ENCODE measurements at places on chromosomes 16 and 17. TPM values are rescaled to one million over a fixed set of nuclear protein-coding genes. Genes with fewer than 3 reads are reported as not detected.
A peak's percentile ranks its signal among the peaks of the same experiment; 100 is the strongest.

- DNase-seq: no peak
Observed at GRCh38 chr16:49491106-49491670, 117.6 kb downstream of the C16orf78 start.

DNA sequence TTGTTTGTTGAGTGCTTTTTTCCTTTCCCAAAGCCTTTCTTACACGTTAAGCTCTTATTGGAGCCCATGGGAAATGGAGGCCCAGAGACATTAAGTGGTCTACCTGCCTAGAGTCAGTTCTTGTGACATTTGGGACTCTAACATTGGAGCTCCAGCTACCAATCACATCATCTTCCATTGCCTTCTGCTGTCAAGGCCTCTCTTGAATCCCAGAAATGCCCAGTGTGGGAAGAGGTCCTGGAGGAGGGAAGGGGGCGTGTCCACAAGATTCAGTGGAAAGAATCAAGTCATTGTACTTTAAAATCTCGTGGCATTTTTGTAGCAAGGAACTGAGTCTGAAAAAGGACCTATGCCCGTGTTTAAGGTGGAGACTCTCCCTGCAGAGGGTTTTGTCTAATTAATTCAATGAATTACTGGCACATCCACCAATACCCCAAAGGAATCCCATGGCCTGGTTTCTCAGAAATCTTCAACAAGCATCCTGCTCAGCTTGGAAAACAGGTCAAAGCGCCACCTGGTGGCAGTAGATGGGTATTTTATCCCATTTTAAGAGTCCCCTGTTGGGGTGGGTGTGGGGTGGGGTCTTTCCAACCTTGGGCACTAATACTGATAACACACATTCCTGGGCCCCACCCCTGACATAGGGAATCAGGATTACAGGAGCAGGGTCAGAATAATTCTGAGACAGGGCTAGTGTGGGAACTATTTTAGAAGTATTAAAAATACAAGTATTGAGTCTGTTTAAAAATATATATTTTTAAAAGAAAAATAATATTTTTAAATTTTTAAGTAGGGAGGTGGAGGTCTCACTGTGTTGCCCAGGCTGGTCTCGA, 24.6 kb downstream of the GPT2 start:
- no peak for DNase-seq

The PABPN1L gene
- not detected for polyA plus RNA-seq

The MT4 gene
- not detected for polyA plus RNA-seq

DNA sequence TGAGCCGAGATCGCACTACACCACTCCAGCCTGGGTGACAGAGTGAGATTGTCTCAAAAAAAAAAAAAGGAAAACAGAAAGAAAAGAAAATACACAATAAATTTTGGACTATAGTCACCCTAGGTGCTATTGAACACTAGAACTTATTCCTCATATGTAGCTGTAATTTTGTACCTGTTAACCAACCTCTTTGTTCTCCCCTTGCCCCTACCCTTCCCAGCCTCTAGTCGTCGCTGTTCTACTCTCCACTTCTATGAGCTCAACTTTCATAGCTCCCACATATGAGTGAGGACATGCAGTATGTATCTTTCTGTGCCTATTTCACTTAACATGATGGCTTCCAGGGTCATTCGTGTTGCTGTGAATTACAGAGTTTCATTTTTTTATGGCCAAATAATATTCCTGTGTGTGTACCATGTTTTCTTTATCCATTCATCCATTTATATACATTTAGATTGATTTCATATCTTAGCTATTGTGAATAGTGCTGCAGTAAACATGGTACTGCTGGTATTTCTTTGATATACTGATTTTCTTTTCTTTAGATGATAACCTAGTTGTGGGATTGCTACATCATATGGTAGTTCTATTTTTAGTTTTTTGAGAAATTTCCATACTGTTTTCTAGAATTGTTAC, 28.3 kb downstream of the VPS35L start:
- no peak for DNase-seq

DNA sequence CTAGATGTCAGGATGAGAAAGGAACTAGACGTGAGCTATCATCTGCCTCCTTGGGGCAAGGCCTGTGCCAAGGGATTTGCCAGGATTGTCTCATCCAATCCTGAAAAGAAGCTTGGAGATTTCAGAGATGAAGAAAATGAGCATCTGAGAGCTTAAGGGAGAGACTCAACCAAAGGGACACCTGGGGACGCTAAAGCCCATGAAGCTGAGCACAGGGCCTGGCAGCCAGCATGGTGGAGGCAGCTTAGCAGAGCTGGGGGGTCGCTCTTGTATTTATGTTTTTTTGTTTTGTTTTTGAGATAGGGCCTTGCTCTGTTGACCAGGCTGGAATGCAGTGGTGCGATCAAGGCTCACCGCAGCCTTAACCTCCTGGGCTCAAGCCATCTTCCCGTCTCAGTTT, 18.4 kb upstream of the GLIS2 start:
- no peak for DNase-seq

DNA sequence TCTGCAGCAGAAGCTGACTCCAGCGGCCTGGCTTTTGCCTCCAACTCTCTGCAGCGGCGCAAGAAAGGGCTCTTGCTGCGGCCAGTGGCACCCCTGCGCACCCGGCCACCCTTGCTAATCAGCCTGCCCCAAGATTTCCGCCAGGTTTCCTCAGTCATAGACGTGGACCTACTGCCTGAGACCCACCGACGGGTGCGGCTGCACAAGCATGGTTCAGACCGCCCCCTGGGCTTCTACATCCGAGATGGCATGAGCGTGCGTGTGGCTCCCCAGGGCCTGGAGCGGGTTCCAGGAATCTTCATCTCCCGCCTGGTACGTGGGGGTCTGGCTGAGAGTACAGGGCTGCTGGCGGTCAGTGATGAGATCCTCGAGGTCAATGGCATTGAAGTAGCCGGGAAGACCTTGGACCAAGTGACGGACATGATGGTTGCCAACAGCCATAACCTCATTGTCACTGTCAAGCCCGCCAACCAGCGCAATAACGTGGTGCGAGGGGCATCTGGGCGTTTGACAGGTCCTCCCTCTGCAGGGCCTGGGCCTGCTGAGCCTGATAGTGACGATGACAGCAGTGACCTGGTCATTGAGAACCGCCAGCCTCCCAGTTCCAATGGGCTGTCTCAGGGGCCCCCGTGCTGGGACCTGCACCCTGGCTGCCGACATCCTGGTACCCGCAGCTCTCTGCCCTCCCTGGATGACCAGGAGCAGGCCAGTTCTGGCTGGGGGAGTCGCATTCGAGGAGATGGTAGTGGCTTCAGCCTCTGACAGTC, 1.3 kb downstream of the PARD6A start:
- DNase-seq: no peak

GRCh38 chr16:86320237-86320595, 190.1 kb upstream of the FOXF1 start:
- no peak for DNase-seq

- peak; percentile 16 for DNase-seq
Observed at GRCh38 chr16:78142788-78143187, 43.3 kb downstream of the WWOX start.

DNA sequence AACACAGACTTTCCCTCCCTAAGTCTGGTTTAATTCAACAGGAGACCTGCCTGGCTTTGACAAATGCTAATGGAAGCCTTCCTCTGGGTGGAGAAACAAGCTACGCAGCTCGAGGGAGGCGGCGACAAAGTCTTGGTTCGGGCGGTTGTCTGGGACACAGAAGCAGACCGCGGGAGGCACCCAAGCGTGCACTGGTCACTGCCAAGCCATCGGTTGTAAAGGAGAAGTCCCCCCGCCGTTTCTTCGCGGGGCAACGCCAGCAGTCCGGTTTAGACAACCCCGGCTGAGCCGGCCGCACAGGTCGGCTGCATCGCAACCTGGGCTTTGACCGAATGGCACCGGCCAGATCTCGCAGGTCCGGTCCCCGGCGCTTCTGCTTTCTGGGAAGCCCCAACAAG, 586 bp downstream of the GLYR1 start:
- DNase-seq: peak; percentile 35

The MT1F gene
- 63.6 TPM for polyA plus RNA-seq

GRCh38 chr17:28398280-28398981, 7.6 kb downstream of the SLC46A1 start:
- DNase-seq: no peak

GRCh38 chr17:3835410-3836229, 10.4 kb downstream of the NCBP3 start:
- DNase-seq: no peak

GRCh38 chr17:19372011-19372370, 6.3 kb upstream of the MAPK7 start:
- no peak for DNase-seq

DNA sequence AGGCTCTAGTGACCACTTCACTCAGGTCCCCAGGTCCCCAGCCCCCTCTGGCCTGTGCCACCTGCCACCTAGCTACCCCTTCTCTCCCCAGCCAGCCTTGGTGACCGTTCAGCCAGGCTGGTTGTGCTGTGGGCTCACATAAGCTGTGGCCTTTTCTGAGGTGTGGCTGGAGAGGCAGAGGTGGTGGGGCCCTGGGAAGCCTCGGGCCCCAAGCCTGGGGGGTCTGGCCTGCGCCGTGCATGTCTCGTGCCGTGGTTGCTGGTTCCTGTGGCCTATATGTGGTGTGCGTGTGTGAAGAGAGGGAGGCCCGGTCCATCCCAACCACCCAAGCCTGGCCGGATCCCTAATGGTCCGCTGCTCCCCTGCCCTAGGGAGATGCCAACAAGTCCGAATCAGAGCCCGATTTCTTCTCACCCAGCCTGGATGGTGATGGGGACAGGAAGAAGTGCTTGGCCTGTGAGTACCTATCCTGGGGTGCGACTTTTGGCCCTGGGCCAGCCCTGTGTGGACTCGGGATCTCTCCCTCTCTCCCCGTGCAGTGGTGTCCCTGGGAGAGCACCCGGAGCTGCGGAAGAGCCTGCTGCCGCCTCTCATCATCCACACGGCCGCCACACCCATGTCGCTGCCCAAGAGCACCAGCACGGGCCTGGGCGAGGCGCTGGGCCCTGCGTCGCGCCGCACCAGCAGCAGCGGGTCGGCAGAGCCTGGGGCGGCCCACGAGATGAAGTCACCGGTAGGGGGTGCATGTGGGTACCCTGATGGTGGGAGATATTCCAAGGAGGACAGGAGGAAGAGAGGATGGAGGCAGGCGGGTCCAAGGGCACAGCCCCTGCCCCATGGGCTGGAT, 35.9 kb downstream of the CACNA1G start:
- DNase-seq: no peak

DNA sequence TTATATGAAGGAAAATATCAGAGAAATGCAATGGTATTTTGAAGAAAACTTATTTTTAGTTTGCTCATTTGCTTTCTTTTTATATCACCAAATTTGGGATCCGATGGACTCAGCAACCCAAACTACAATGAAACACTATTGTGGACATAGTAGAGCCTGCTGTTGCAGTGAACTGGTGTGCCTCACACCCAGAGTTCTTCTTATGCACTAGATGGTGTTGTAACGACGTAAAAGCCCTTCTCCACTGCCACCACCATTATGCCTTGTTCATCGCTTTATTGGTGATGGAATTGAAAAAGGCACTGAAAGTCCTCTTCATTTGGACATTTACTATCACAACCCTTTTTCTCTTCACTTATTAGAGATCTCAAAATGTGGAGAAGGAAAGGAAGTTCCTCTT, 381.3 kb downstream of the CDH8 start:
- DNase-seq: no peak

The COL1A1 gene
- polyA plus RNA-seq: 919 TPM

DNA sequence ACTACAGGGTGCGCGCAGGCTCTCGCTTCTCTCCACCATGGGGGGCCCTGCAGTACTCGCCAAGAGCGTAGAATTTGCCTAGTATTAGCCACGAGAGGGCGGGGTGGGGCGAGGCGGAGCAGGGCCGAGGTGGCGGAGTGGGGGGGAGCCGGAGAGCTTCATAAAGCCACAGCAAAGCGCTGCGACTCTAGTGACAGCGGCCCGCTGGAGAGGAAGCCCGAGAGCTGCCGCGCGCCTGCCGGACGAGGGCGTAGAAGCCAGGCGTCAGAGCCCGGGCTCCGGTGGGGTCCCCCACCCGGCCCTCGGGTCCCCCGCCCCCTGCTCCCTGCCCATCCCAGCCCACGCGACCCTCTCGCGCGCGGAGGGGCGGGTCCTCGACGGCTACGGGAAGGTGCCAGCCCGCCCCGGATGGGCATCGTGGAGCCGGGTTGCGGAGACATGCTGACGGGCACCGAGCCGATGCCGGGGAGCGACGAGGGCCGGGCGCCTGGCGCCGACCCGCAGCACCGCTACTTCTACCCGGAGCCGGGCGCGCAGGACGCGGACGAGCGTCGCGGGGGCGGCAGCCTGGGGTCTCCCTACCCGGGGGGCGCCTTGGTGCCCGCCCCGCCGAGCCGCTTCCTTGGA, at the start of gene TBX21:
TSS of gene TBX21 (plus strand) at position 190 of the 627 bp plus-strand sequence. CDS start at position 409, 219 bp downstream.
- DNase-seq: no peak

GRCh38 chr17:12831839-12832238, 42.5 kb downstream of the ARHGAP44 start:
- no peak for DNase-seq

DNA sequence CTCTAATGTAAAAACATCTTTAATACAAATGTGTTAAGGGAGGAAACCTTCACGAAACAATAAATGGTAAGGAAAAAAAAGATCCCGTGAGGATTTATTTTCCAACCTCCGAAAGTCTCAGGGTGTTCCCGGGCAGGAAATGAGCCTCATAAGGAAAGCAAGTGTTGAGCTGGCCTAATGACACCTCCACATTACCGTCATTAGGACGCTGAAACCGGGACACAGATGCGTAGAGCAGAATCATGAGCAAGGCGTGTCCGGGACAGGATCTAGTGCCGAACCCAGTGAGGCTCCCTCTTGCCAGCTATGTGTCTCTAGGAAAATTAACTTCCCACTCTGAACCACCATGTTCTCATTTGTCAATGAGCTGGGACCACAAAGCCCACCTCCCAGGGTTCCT, 22.7 kb upstream of the CYTH1 start:
- no peak for DNase-seq

DNA sequence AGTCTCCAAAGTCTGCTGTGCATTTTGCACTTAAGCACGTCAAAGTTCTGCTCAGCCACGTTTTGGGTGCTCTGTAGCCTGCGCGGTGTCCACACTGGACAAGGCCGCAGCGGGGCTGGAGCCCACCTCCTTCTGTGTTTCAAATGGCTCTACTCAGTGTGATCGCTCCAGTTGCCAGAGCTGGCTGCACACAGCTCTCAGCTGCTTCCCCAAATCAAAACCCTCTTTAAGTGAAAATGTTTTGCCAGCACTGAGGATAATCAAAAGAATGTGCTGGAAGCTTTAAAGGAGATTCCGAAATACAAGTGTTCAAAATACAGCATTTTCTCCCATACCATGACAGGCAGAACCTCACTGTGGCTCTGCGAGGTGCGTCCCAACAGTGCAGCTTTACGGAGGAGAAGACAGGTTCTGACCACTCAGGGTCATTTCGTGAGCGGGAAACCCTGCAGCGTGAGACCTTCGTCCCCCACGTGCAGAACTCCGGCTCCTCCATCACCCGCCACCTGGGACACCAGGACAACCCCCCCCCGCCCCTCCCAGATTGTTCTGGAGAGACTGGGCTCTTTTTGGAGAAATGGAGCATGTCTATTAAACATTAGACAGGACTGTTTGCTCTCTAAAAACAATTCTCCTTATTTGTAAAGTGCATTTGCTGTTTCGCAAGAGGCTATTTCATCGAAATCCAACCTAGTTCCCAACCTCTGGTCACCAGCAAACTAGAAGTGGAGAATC, 16.6 kb downstream of the TBC1D16 start:
- no peak for DNase-seq

The WFDC1 gene
- 5.0 TPM for polyA plus RNA-seq

The ZNF624 gene
- 13.7 TPM for polyA plus RNA-seq

The ZNF423 gene
- polyA plus RNA-seq: 27.3 TPM
